Bronchial epithelial cell (primary cell): ENCODE measurements at places on chromosomes 2 and 18. TPM values are rescaled to one million over a fixed set of nuclear protein-coding genes. Genes with fewer than 3 reads are reported as not detected.

NYAP2 gene
- not detected in 2 replicates for total RNA-seq

DNA sequence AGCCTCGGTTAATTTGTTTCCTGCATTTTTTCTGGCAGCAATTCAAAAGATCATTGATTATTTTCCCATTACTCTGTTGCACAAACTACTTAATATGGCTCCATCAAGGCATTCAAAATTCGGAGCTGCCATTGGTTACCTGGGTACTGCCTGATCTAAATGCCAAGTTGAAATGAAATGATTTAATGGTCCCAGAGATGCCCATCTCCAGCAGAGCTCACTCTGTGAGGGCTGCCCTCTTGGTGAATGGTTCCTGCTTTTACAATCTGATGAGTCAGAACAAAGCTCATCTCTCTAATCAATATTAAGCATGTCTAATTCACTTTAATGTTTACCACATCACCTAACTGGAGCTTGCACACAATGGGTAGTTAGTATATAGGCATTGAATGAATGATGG is 126.1 kb downstream of the CTNNA2 start:
- DNase-seq: no peak

DNA sequence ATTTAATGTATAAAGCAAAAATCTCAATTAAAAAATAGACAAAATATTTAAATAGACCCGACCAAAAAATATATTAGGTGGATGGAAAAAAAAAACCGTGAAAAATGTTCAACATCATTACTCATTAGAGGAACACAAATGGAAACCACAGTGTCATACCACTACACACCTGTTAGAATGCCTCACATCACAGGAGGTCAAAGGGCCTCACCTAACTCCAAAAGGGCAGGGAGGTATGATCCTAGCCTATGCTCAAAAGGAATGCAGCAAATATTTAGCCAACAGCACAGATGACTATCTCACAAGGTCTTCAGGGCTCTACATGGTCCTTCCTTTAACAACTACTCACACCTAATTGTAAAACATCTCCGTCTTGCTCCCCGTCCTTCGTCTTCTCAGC is 185.5 kb upstream of the SETBP1 start:
- DNase-seq: no peak

SNRNP200 gene
- 32.6 and 35.8 TPM in 2 replicates for total RNA-seq

- DNase-seq: no peak
These were observed 233.7 kb downstream of the CCDC102B start for GRCh38 chr18:69031571-69031970.
